ENCODE measurements at places on chromosomes 13 and 19.

DNA sequence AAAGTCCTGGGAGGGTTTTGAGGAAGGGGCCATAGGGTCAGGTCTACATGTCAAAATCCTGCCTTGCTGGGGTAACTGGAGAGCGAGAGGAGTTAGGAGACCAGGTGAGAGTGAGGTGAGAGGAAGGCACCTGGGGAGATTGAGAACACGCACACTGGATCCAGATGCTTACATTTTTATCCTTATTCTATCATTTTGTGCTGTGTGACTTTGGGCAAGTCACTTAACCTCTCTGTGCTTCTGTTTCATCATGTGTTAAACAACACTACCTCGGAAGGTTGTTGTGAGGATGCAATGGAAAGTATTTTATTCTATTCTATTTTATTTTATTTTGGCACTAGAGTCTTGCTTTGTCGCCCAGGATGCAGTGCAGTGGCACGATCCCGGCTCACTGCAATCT is 3.5 kb downstream of the C19orf81 start:
- DNase-seq = no peak

- DNase-seq = no peak
Observed at GRCh38 chr19:16470541-16470910, 1.2 kb downstream of the EPS15L1 start.

DNA sequence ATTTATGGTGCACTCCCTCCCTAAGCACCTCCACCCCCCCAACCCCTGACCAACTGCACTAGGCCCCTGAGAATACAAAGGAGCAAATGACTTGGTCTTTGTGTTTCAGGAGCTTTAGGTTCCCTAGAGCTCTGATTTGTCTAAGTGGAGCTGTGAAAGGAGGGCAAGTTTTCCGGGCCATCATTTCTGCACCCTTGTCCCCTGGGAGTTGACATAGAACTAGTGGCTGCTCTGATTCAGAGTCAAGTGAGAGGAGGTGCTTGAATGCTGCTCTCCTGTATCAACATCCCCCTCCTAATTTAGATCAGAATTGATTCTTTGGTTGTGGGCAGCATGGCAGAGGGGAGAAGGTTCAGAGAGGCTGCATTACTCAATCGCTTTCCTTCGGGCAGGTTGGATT is 391.6 kb downstream of the KCNRG start:
- no peak for DNase-seq

GRCh38 chr19:47247308-47247990 is 8.9 kb upstream of the CCDC9 start:
- no peak for DNase-seq

- DNase-seq = no peak
Observed at GRCh38 chr19:21947775-21948174, 63.0 kb downstream of the ZNF208 start.

DNA sequence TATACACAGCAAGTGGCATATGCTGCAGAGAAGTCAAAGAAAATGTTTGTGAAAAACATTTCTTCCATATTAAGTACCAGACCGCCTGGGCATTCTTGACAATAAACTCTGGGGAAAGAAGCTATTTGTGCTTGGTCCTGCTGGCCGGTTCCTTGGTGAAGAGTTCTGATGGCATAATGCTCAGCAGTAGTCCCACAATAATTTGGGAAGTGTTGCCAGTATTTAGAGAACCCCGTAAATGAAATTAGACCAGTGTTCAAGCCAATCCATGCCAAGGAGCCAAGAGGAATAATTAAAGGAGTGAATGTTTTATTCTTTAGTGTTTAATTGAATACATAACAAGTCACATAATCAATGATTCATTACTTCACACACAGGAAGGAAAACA is 6.3 kb downstream of the KCTD12 start:
- DNase-seq = no peak

DNA sequence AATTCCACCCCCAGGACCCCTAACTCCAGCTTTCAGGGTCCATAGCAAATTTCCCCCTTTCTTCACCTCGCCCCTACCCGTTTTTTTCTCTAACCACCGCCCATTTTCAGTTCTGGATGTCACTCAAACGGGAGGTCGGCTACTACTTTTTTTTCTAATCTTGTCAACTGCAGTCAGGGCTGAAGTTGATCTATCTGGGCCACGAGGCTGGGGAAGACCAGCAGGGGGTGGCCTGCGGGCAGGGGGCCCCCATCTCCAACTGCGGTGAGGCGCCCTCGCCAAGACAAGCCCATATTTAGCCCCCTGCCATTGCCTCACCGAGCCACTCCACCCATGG is 748 bp downstream of the LHFPL6 start:
- DNase-seq = no peak

DNA sequence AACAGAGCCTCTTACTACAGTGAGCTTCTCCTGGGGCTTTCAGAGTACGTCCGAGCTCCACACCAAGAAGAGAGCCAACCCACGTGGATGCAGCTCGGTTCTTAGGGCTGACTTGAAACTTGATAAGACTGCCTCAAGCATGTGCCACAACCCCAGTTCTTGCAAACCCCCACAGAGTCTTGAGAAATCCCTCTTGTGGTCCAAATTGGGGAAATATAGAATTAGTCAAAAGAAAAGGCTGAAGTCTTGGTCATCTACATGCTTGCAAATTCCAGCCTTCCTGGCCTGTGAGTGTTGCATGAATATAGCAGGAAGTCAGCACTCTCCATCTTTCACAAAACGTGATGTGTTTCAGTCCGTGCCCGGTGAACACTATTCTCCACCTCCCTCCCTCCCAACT is 95.2 kb downstream of the GGACT start:
- DNase-seq = no peak

DNA sequence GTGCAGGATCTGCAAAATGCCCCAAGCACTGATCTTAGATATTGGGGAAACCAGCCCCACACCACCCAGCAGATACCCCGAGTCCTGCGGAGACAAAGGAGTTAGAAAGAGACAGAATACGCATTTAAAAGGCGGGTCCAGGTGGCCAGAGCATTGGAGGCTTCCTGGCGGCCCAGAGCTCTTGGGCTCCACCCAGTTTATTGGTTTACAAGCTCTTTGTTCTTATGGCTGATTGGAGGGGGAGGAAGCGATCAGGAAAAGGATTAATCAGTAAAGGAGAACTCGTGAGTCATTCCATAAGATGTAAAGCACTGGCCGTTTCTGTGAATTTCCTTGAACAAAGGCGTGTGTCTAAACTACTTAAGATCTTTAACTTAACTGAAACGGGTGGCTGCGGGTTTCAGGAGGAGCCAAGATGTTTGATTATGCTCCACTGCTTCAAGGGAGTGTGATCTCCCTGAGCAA is 926 bp downstream of the ZNF587 start:
- peak; percentile 21 for DNase-seq

- no peak for DNase-seq
Observed at GRCh38 chr19:31277516-31277915, 71.7 kb downstream of the TSHZ3 start.

GRCh38 chr19:33110137-33110910 is 21.6 kb upstream of the WDR88 start:
- no peak for DNase-seq

GRCh38 chr19:11538232-11539036 is at the start of gene CNN1:
TSS of gene CNN1 (plus strand) at chr19:11538851. CDS start at chr19:11538928, 77 bp downstream.
- no peak for DNase-seq

DNA sequence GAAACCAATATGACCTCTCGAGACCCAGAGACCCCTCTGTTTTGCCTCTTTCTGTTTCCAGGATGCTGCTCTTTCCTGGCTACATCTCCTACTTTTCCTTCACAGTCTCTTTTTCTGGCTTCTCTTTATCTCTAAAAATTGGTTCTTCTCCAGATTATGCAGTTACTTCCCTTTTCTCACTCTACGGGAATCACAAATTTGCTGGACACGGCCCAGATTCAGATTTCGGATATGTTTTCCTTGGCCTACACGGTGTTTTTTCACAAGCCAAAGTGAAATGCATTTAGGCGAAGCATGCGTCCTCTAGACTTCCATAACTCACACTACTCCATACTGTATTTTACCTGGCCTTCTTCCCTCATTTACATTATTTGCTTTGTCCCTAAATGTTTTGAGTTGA is 214.7 kb upstream of the MIR17HG start:
- no peak for DNase-seq

- DNase-seq = peak; percentile 59
Observed at GRCh38 chr13:73000027-73000674, 58.7 kb upstream of the KLF5 start.

DNA sequence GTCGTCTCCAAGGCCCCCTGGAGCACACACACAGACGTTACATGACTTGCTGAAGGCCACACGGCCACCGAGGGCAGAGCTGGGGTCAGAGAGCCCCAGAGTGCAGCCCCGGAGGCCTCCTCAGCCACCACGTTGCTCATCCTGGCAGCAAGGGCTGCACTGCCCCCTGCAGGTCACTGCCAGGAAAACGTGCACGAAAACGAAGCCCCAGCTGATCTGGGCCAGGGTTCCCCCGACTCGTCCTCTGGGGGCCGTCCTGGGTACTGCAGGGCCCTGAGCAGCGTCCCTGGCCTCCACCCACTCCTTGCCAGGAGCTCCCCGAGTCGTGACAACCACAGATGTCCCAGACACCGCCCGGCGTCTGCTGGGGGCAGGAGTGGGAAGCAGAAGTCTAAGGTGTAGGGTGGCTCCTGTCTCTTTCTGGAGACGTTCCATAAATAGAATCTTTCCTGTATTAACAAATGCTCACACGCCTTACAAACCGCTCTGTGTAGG is 3.4 kb downstream of the TPGS1 start:
- peak; percentile 88 for DNase-seq

DNA sequence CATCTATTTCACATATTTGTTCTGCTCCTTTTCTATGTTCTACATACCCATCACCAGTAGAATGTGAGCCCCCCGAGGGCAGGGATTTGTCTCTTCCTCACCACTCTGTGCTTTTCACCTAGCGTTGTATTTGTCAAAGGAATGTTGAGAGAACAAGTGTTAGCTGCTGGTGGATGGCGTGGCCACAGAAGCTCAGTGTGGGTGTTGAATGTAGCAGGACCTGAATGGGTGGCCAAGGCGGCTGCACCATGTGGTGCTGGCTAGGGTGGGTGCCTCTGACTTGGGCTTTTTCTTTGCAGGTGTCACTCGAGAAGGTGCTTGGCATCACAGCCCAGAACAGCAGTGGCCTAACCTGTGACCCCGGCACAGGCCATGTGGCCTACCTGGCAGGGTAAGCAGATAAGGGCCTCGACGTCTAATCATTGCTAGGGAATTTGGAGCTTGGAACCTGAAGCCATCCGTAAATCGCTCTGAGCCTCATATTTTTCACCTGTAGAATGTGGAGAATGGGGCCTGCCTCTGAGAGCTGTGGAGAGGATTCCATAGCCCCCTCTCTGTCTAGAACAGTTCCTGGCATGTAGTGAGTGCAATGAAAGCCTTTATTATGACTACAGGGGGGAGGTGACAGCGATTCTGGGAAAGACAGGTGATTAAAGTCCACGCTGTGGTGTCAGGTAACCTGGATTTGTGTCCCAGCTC is 3.9 kb downstream of the WDR62 start:
- DNase-seq = no peak

GRCh38 chr13:110348309-110349105 is 41.4 kb downstream of the COL4A2 start:
- no peak for DNase-seq

GRCh38 chr19:48560095-48560530 is 8.1 kb downstream of the SULT2B1 start:
- no peak for DNase-seq

GRCh38 chr13:42762251-42762650 is 19.1 kb upstream of the FAM216B start:
- DNase-seq = no peak

DNA sequence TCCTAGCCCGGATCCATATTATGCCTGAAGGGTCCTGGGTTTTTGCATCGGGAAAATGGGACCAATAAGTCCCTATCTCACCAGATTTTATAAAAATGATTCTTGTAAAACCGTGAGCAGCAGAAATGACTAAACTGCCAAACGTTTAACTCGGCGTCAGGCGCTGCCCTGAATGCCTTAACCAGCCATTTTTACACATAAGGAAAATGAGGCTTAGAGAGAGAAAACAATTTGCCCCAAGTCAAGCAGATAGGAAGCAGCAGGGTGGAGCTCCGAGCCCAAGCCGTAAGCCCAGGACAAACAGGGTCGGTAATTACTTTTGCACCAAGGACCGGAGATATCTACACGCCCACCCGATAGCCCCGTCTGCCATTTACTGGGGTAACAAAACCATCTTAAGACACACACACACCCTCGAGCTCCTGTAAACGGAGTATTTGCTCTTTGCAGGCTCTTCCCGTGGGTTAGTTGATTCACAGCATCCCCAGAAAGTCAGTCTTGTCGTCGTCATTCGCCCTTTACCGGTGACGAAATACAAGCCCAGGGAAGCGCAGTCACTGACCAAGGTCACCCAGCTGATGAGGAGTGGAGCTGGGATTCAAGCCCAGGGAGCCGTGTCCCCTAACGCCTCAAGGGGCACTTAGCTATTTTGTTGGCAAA is 16.0 kb upstream of the MRI1 start:
- no peak for DNase-seq

- no peak for DNase-seq
Observed at GRCh38 chr13:106490569-106491321, 44.7 kb downstream of the EFNB2 start.

DNA sequence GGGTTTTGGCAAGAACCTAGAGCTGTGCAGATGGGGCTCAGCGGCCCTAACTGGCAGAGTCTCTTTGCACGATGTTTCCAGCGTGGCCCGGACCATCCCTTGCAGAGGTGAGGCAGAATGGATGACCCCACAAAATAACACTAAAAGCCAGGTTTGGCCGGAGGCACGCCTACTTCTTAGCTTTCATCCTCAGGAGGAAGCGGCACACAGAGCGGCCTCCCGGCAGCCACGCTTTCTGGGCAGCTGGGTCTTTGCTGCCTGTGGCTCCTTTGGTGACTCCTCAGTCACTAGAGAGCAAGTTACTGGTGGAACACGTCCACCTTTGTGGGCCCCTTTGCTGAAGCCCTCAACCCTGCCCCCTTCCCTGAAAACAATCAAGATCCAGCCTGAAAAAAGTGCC is 25.2 kb downstream of the TEX29 start:
- no peak for DNase-seq

- no peak for DNase-seq
Observed at GRCh38 chr13:97249796-97250495, 27.8 kb downstream of the MBNL2 start.

- DNase-seq = no peak
Observed at GRCh38 chr13:27023385-27024073, 148.1 kb downstream of the USP12 start.

DNA sequence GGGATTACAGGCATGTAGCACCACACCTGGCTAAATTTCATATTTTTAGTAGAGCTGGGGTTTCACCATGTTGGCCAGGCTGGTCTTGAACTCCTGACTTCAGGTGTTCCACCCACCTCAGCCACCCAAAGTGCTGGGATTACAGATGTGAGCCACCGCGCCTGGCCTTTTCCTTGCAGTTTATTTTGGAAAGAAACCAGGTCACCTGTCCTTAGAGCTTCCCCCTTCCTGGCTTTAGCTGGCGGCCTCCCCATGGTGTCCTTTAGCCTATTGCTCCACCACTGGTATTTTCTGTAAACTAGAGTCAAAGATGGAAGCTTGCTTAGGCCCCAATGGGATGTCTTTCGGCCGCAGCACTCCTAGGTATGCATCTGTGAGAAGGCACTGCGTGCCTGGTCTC is 91.2 kb downstream of the DPF1 start:
- DNase-seq = no peak

Data from COR-L47 (cell line).